ENCODE measurements at places on chromosomes 2 and 18.

DNA sequence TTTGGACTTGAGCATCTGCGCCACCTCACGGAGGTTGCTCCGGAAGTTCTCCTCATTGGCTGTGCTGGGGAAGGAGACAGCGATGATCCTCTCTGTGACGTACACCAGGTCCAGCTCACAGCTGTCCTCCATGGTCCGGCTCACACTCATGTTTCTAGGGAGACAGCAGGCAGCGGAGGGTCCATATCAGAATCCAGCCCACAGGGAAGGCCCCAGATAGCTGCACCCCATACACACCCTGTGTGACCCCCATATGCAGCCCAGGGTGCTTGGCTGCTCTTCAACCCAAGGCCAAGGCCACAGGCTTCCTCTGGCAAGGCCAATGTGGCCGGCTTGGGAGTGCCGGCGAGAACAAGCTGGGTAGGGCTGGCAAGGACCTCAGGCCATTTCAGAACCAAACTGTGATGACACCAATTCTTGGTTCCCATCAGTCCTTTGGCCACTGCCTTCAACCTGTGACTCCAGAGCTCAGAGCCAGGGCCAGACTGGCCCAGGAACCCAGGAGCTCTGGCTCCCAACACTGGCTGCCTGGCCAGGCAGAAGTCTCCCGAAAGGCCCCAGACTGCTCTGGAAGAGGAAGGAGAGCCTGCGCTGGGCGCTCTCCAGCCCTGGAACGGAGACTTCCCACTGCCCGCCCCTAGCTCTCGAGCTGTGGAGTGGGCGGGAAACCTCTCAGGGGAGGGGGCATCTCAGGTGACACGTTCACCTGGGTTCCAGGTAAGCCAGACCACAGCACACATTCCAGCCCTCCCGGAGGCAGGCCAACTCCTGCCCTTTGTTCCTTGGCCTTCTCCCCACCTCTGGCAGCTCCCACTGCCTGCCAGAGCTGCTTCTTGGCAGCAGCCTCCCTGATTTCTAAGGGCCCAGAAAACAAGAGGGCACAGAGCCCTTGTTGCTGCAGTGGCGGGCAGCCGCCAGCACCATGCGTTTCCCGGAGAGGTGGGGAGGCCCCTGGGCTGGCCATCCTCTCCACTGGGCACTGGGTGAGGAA lies 104.7 kb downstream of the TNS1 start:
- no peak overlapping the region for H3K27ac ChIP-seq
- no peaks in the 10 kb centered on the region for H3K36me3 ChIP-seq
- DNase-seq, result no peak
- no peak overlapping the region for H3K4me3 ChIP-seq
- no peaks in the 10 kb centered on the region for H3K4me1 ChIP-seq

GRCh38 chr2:173053043-173053699 lies 22.5 kb upstream of the MAP3K20 start:
- no peak for DNase-seq
- H3K4me3 ChIP-seq, result no peak overlapping the region
- H3K27me3 ChIP-seq, result peaks cover 15% of the 10 kb centered on the region
- H3K27ac ChIP-seq, result no peak overlapping the region
- no peaks in the 10 kb centered on the region for H3K36me3 ChIP-seq

GRCh38 chr2:28432362-28432761 lies 39.7 kb downstream of the FOSL2 start:
- no peak for DNase-seq
- peaks cover 42% of the 10 kb centered on the region for H3K4me1 ChIP-seq
- peaks cover 3% of the 10 kb centered on the region for H3K36me3 ChIP-seq
- H3K27ac ChIP-seq, result no peak overlapping the region

- no peaks in the 10 kb centered on the region for H3K27me3 ChIP-seq
- H3K27ac ChIP-seq, result no peak overlapping the region
- H3K4me3 ChIP-seq, result no peak overlapping the region
These were observed 23.4 kb upstream of the TSPYL6 start for GRCh38 chr2:54279385-54279784.

DNA sequence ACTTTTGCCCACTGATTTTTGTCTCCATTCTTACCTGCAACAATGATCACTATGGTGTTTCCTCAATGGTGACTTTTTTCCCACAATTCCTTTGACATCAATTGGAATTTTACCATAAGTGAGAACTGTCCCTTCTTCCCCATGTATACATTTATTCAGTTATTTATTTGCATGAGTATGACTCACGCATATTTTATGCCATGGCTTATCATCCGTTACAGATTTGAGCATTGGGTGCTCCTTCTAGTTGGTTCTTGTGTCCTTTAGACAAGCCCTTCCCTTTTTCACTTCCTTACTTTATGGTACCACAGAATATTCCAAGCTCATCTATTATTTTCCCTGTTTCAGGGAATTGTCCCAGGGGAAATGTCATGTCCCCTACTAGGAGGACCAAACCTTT lies 7.6 kb downstream of the COX5B start:
- no peak overlapping the region for H3K4me3 ChIP-seq
- H3K27me3 ChIP-seq, result no peaks in the 10 kb centered on the region
- DNase-seq, result no peak
- no peak overlapping the region for H3K27ac ChIP-seq

- no peak for DNase-seq
- no peaks in the 10 kb centered on the region for H3K36me3 ChIP-seq
- no peaks in the 10 kb centered on the region for H3K27me3 ChIP-seq
- no peak overlapping the region for H3K4me3 ChIP-seq
These were observed 59.7 kb downstream of the CYP1B1 start for GRCh38 chr2:38016219-38016618.

GRCh38 chr2:218857371-218858137 lies 2.1 kb upstream of the WNT6 start:
- H3K27ac ChIP-seq, result no peak overlapping the region
- peaks cover 12% of the 10 kb centered on the region for H3K4me1 ChIP-seq
- DNase-seq, result no peak
- H3K27me3 ChIP-seq, result peaks cover 90% of the 10 kb centered on the region
- H3K36me3 ChIP-seq, result peaks cover 5% of the 10 kb centered on the region

GRCh38 chr2:59223742-59224141 lies 982.6 kb upstream of the FANCL start:
- H3K36me3 ChIP-seq, result no peaks in the 10 kb centered on the region
- no peak overlapping the region for H3K27ac ChIP-seq
- no peaks in the 10 kb centered on the region for H3K4me1 ChIP-seq

- peaks cover 12% of the 10 kb centered on the region for H3K4me1 ChIP-seq
- no peak overlapping the region for H3K4me3 ChIP-seq
- peaks cover 86% of the 10 kb centered on the region for H3K27me3 ChIP-seq
- no peak overlapping the region for H3K27ac ChIP-seq
- no peak for DNase-seq
These were observed 8.0 kb downstream of the ZNF516 start for GRCh38 chr18:76487070-76487469.

- no peaks in the 10 kb centered on the region for H3K27me3 ChIP-seq
- no peak overlapping the region for H3K27ac ChIP-seq
- no peak overlapping the region for H3K4me3 ChIP-seq
- no peaks in the 10 kb centered on the region for H3K4me1 ChIP-seq
These were observed 260.5 kb downstream of the CCDC85A start for GRCh38 chr2:56444339-56444738.

DNA sequence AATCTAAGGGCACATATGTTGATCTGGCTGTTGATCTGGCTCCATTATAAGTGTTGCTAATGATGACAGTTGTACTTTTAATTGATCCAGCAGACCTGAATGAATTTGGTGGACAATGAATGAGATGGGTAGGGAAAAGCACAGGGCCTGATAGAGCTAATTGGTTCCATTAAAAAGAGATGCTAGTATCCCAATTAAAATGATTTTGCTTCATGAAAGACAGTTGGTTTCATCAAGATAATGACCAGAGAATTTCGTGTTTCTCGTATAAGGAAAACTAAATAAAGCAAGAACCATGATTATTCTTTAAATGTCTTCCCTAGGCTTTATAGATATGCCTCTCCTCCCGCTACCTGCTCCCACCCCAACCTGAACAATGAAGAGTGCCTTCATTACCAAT lies 108.6 kb upstream of the LRRTM1 start:
- H3K27ac ChIP-seq, result no peak overlapping the region
- no peaks in the 10 kb centered on the region for H3K4me1 ChIP-seq
- no peaks in the 10 kb centered on the region for H3K27me3 ChIP-seq
- DNase-seq, result no peak

DNA sequence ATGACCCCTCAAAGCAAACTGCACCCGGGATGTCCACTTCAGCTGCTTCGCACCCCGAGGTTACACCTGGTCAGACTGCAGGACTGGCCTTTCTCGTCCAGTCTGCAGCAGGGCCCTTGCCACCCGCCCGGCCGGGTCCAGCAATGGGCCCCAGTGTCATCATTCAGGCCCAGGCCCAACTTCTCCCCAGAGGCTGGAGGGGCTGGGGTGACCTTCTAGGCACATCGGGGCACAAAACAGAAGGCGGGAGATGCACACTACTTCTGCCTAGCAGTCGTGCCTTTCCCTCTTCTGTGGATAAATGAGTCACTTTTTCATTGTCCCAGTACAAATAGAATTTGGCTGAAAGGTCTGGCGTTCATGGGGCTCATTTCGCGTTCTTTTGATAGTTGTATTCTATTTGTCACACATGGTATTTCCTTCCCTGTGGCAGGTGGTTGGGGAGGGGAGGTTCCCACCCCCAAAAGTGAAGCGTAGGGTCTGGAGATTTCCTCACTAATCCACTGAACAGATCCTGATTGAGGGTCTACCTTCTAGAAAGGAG lies 56.9 kb upstream of the ID2 start:
- H3K27ac ChIP-seq, result no peak overlapping the region
- no peak for DNase-seq
- H3K27me3 ChIP-seq, result peaks cover 9% of the 10 kb centered on the region
- H3K4me3 ChIP-seq, result no peak overlapping the region

DNA sequence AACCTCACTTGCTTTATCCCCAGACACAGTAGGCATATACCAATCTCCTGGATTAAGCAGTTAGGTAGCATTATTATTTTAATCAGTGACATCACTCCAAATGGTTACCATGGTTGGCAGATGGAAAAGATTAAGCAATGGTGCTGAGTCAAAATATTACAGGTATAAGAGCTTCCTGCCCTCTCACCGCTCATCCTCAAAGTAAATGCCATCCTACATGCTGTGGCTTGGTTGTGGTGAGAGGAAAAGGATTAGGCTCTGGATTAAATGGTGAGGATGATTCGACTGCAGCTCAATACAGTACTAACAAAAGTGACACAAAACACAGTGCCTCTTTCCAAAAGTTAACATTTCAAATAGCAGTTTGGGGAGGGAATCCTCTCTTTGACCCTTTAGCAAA lies 108.9 kb upstream of the ACAA2 start:
- no peaks in the 10 kb centered on the region for H3K4me1 ChIP-seq
- H3K27me3 ChIP-seq, result peaks cover 76% of the 10 kb centered on the region
- DNase-seq, result no peak
- H3K27ac ChIP-seq, result no peak overlapping the region
- no peaks in the 10 kb centered on the region for H3K36me3 ChIP-seq

GRCh38 chr2:98901291-98901690 lies 34.7 kb downstream of the CRACDL start:
- no peaks in the 10 kb centered on the region for H3K4me1 ChIP-seq
- H3K36me3 ChIP-seq, result no peaks in the 10 kb centered on the region
- no peak overlapping the region for H3K4me3 ChIP-seq
- H3K27ac ChIP-seq, result no peak overlapping the region

GRCh38 chr2:195929531-195929930 lies 139.1 kb downstream of the DNAH7 start:
- no peak overlapping the region for H3K4me3 ChIP-seq
- H3K27me3 ChIP-seq, result peaks cover 26% of the 10 kb centered on the region
- DNase-seq, result no peak
- no peak overlapping the region for H3K27ac ChIP-seq
- H3K36me3 ChIP-seq, result no peaks in the 10 kb centered on the region
- no peaks in the 10 kb centered on the region for H3K4me1 ChIP-seq

DNA sequence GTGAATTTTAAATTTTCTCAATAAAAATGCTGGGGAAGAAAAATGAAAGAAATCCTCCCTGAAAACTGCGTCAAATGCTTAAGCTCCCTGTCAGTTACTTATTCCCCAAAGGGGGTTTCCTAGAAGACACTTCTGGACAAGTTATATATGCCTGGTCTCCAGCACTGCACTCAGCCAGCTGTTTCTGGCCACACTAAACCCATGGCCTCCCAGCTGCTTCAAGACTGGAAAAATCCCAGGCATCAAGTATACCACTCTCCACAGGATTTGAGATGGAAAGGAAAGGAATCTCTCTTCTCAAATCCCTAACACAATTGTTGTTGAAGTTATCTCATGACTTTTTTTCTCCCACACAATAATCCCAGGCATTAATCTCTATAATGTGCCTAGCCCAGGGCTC lies 245.7 kb downstream of the NBAS start:
- peaks cover 54% of the 10 kb centered on the region for H3K4me1 ChIP-seq
- H3K4me3 ChIP-seq, result peak overlapping the region; percentile 71
- no peaks in the 10 kb centered on the region for H3K27me3 ChIP-seq
- DNase-seq, result no peak
- H3K36me3 ChIP-seq, result peaks cover 11% of the 10 kb centered on the region
- peak overlapping the region; percentile 92 for H3K27ac ChIP-seq

GRCh38 chr2:175744000-175744399 lies 258.1 kb downstream of the LNPK start:
- no peak for DNase-seq
- no peak overlapping the region for H3K27ac ChIP-seq

- no peak for DNase-seq
- no peak overlapping the region for H3K4me3 ChIP-seq
- no peaks in the 10 kb centered on the region for H3K36me3 ChIP-seq
- H3K27me3 ChIP-seq, result peaks cover 66% of the 10 kb centered on the region
- H3K4me1 ChIP-seq, result no peaks in the 10 kb centered on the region
- H3K27ac ChIP-seq, result no peak overlapping the region
These were observed 14.2 kb downstream of the ECEL1 start for GRCh38 chr2:232473467-232473890.

- no peak for DNase-seq
- no peak overlapping the region for H3K4me3 ChIP-seq
- H3K27me3 ChIP-seq, result peaks cover 6% of the 10 kb centered on the region
- H3K27ac ChIP-seq, result no peak overlapping the region
These were observed 392.5 kb downstream of the IRS1 start for GRCh38 chr2:226407135-226407534.

DNA sequence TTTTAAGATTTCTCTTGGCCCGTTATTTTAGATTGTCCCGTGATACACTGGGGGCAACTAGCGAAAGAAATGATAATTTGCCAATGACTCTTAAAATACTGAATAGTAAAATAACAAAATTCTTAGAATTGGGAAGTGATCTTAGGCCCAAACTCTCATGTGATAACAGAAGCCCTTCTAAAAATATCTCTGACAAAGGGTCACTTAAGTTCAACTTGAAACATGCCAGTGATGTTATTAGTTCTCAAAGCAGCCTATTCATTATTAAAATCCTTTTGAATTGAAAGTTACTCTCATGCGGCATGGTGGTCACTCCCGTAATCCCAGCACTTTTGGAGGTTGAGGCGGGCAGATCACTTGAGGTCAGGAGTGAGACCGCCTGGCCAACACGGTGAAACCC lies 920.9 kb downstream of the NRXN1 start:
- no peak for DNase-seq
- no peaks in the 10 kb centered on the region for H3K27me3 ChIP-seq
- H3K4me3 ChIP-seq, result no peak overlapping the region

- peaks cover 42% of the 10 kb centered on the region for H3K27me3 ChIP-seq
- H3K4me1 ChIP-seq, result no peaks in the 10 kb centered on the region
- no peak overlapping the region for H3K27ac ChIP-seq
- no peak for DNase-seq
- H3K36me3 ChIP-seq, result no peaks in the 10 kb centered on the region
These were observed 44.9 kb downstream of the ZBTB14 start for GRCh38 chr18:5250603-5251002.

GRCh38 chr2:134206031-134206430 lies 47.8 kb upstream of the MGAT5 start:
- H3K4me3 ChIP-seq, result no peak overlapping the region
- H3K27me3 ChIP-seq, result no peaks in the 10 kb centered on the region
- no peak overlapping the region for H3K27ac ChIP-seq
- peaks cover 10% of the 10 kb centered on the region for H3K4me1 ChIP-seq
- no peaks in the 10 kb centered on the region for H3K36me3 ChIP-seq

Data from effector memory CD8-positive, alpha-beta T cell (primary cell).